BJ (cell line): ENCODE measurements at places on chromosomes 3 and 15.

DNA sequence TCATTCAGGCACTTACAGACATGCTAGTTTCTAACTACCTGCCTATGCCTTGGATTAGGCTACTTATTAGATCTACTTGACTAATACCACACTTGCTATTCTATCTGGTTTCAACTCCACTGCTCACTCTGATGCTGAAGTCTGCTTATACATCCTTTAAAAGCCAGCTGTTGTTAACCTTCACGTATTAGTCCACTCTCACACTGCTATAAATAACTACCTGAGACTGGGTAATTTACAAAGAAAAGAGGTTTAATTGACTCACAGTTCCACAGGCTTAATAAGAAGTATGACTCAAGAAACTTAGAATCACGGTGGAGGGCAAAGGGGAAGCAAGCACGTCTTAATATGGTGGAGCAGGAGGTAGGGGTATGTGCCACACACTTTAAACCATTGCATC, 47.7 kb upstream of the ANKRD28 start:
- DNase-seq, result no peak

GRCh38 chr15:81330366-81331090, 6.6 kb upstream of the STARD5 start:
- DNase-seq, result no peak

DNA sequence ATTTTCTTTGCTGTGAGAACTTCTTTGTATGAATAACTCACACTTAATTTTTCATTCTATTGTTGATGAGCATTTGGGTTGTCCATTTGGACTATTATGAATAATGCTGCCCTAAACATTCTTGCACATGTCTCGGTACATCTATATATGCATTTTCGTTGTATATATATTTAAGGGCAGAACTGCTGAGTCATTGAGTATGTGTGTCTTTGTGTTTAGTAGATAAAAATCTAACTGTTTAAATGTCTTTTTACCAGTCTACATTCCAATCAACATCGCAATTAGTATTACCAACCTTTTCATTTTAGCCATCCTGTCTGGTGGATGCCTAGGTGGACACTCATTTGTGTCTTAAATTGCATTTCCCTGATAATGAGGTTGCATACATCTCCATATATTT, 144.4 kb downstream of the UACA start:
- DNase-seq, result no peak

GRCh38 chr15:100190675-100191074, 151.1 kb downstream of the ADAMTS17 start:
- no peak for DNase-seq

GRCh38 chr3:195151866-195152541, 119.0 kb downstream of the XXYLT1 start:
- peak; percentile 65 for DNase-seq

DNA sequence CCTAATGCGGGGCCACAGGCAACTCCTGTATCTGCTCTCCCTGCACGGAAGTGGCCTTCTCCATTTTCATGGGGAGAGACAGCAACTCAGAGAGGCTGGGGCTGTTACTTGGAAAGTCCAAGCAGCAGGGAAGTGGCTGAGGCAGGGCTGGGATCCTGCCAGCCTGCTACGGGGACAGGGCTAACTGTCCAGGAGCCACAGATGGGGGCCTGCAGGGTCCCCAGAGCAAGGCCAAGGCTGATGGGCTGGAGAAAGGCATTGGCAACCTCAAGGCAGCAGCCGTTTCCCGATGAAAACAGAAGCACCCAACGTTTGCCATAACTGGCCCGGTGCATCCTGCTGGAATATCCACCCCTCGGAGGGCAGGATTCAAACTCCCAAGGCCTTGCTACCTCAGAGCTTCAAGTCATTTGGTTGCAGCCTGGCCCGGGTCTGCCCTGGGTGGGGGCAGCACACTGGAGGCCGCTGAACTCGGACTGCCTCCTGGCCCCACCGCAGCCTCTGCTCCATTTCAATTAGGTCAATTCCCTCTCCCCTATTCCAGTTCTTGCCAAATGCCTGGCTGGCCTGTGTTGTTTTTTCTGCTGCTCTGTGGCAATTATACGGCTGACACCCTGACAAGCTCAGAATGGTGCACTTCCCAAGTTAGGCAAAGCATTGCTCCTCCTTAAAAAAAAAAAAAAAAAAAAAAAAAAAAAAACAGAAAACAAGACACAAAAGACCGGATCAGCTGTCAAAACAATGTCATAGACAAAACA, 143.5 kb downstream of the NUP210 start:
- no peak for DNase-seq

DNA sequence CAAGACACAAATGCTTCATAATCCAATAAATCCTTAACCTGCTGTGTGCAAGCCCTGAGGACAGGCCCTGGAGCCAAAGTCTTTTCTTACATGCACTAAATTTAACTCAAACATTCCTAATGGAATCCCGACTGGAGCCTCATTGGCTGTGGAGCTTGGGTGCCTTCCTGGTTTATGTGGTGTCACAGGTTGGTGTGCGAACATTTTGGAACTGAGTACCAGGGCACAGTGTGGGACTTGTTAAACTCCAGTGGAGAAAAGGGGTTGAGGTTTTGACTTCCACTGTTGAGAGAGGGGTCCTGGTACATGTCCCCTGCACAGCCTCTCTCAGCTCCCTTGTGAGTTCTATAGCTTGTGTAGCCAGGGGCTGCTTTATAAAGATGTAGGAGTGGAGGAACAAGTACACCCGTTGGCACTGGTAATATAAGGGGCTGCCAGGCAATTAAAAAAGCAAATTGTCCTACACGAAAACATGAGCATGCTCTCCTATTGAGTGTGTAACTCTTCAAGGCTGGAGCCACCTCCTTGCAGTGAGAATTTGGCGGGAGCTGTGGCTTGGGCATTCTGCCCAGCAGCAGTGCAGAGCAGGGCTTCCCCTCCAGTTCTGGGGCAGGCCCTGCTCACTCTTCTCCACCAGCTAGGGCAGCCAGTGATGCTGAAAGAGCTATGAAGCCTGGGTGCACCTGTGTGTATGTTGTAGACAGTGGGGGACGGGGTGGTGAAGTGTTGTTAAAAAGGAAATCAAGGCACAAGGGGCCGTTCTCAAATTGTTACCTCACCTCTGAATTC, 218.1 kb downstream of the CLSTN2 start:
- no peak for DNase-seq

- DNase-seq, result no peak
These were observed 102.9 kb downstream of the SUCLG2 start for GRCh38 chr3:67551361-67552016.

GRCh38 chr15:92492551-92493115, 99.0 kb downstream of the ST8SIA2 start:
- DNase-seq, result no peak

DNA sequence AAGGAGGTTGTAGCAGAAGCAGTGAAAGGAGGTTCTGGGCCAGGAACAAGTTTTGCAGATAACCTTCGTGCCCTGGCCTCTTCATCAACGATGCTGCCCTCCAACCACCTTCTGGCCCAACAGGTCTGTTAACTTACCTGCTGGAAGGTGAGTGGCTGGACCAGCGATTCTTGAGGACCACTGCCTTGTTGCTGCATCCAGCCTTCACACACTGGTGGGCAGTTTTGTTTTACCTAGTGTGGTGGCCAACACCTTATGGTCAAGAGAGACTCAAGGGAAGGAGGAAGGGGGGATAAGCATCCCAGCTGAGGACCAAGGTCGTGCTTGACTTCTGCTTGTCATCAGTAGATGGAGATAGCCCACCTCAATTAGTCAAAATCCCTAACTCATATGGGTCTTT, 7.8 kb upstream of the MAGEF1 start:
- no peak for DNase-seq

DNA sequence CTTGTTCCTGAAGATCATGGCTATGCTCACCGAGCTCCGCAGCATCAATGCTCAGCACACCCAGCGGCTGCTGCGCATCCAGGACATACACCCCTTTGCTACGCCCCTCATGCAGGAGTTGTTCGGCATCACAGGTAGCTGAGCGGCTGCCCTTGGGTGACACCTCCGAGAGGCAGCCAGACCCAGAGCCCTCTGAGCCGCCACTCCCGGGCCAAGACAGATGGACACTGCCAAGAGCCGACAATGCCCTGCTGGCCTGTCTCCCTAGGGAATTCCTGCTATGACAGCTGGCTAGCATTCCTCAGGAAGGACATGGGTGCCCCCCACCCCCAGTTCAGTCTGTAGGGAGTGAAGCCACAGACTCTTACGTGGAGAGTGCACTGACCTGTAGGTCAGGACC, 35.2 kb downstream of the NR1I2 start:
- DNase-seq, result no peak

DNA sequence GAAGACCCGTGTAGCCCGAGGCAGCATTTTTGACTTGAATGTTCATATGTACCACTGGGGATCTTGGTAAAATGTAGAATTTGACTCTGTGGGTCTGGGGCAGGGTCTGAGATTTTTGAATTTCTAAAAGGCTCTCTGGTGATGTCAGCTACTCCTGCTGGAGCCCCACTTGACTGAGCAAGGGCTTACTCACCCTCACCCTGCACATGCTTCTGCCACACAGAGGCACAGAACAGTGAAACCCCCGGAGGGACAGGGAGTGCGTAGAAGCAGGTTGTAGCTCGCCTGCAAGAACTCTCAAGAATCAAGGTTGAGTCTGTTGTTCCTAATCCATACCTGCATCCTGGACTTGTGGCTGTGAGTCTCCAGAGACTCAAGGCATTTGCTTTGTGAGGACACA, 41.1 kb downstream of the SLCO3A1 start:
- DNase-seq, result no peak

DNA sequence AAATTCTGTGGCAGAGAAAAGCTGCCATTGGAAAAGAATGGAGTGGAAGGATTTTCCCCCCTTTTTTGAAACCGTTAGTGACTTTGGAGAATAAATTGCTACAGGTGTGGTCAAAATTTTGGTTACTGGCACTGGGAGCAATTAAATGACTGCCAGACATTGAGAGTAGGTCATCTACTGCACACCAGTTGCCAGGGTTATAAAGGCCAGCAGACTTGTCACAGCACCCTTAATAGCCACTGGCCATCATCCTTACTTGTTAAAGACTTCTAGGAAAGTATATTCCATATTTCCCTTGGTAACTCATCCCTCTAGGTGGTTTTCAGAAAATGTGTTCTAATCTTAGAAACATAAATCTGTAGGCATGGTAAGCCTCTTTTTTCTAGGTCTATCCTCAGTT, 8.0 kb downstream of the PIK3CA start:
- DNase-seq, result no peak

GRCh38 chr3:171028779-171029232, 2.3 kb upstream of the SLC2A2 start:
- DNase-seq, result peak; percentile 73

DNA sequence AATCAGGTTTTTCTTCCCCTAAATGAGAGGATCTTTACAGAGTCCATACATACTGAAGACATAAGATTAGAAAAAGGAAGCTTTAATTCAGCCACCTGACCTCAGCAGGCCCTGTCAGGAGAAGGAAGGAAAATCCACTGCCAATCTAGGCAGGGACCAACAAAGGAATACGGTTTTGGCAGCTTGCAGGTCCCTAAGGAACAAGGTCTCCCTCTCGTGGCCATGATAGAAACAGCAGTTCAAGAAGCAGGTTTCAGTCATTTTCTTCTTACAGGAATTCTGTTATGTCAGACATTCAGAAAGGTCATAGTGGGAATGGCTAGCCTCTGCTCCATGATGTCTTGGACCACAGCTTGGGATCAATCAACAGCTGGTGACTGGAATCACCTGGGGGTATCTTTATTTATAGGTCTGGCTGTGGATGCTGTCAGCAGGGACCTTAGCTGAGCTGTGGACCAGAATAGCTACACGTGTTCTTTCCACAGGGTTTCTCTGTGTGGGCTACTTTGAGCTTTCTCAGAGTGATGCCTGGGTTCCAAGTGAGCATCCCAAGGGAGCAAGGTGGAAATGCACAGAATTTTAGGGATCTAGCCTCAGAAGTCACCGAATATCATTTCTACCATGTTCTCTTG, 9.4 kb upstream of the CMSS1 start:
- no peak for DNase-seq

DNA sequence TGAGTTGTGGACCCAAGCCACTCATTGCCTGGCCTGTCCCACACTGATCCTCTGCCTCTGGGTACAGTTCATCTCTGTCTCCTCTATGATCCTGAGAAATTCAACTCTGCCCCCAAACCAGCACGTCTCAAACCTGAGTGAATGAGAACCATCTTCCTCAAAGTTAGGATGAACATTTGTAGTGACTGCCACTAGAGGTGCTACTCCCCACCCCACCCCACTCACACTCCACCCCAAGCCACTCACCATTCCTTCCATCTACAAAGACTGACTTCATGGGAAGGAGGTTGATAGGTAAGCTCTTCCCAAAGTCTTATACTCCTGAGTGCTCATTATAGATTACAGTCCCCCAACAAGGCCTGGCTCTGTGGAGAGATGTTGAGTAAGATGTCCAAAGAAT, 43.8 kb downstream of the NEK10 start:
- no peak for DNase-seq

GRCh38 chr3:122102191-122102935, 47.2 kb downstream of the CD86 start:
- no peak for DNase-seq

DNA sequence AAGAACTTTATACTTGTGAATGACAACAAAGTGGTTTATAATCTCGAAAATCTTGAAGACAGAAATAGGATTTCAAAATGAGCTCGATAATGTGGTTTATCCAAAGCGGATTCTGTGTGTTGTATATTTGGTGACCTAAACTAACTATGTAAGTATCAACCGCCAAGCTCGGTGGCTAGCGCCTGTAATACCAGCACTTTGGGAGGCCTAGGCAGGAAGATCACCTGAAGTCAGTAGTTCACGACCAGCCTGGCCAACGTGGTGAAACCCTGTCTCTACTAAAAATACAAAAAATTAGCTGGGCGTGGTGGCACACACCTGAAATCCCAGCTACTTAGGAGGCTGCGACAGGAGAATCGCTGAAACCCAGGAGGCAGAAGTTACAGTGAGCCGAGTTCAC, 2.2 kb downstream of the ATP13A3 start:
- DNase-seq, result no peak

DNA sequence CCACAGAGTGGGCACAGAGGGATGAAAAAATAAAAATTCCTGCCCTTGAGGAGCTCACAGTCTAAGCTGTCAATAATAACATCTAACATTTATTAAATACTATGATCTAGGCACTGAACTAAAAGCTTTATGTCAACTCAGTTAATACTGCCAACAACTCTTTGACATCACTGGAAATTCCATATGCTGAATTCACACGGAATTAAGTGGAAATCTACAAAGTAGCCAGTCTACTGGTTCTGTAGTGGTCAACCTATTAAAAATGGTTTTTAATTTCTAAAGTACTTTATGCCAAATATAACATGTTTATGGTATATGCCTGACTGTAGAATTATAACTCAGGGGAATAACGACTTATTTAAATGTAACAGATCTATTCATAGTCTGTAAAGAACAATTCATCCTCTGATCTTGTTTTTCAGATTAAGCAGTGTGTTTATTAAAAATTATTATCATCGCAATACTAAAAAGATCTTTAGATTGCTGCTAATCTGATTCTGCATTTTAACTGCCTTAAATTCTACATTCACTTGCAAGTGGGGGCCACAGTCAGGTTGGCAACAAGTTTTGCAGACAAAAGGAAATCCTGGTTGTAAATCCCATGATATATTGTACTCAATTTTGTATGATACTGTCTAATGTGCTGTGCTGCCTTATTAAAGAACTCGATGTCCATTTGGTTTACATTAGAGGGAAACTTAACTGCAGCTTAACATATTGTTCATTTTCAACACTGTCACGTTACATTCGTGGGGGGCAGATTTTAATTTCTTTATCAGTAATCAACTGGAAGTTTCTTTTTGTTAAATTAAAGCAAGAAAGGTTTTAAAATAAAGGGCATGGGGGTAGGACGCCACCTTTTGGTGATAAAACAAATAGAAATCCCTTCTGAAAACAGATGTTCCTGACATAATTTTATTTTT, 2.6 kb upstream of the FOXP1 start:
- DNase-seq, result no peak

- no peak for DNase-seq
These were observed 8.7 kb downstream of the WDR82 start for GRCh38 chr3:52269776-52270175.

GRCh38 chr3:12294885-12295580, 6.2 kb downstream of the PPARG start:
- peak; percentile 44 for DNase-seq
